MCF 10A (cell line): ENCODE measurements at places on chromosomes 5 and 9.

DNA sequence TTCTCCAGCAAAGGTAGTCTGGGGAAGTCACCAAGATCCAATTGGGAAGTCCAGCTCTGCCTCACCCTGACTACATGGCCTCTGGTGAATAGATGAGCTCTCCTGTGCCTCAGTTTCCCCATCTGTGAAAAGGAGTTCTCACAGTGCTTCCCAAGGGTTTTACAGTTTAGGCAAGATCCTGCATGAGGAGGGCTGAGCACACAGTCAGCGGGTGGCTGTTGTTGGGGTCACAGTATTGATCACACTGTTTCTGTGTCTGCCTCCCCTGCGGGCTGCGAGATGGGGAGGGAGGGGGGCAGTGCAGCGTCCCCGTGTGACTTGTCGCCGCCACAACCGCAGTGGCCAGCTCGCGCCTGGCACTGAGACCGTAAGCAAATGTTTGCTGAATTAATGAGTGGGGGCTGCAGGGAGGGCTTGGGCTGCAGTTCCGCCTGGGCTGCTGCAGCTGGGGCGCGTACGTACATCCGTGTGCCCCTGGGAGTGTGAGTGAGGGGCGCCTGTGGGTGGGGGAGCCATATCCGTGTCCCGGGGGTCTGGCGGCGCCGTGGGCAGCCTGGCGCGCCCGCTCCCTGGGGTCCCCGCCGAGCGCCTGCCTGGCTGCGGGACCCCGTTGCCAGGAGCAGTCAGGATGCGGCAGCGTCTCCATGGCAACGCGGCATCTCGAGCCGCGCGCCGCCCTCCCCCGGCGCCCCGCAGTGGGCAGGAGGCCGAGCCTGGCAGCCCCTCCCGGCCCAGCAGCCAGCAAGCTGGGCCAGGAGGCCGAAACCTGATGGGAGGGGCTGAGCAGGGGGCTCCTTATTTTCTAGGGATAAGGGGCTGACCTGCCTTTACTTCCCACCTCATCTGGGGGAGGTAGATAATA is 31.4 kb upstream of the PSD2 start:
- no peak for DNase-seq

- no peak for DNase-seq
Observed at GRCh38 chr9:96031916-96032534, 156.5 kb downstream of the ERCC6L2 start.

DNA sequence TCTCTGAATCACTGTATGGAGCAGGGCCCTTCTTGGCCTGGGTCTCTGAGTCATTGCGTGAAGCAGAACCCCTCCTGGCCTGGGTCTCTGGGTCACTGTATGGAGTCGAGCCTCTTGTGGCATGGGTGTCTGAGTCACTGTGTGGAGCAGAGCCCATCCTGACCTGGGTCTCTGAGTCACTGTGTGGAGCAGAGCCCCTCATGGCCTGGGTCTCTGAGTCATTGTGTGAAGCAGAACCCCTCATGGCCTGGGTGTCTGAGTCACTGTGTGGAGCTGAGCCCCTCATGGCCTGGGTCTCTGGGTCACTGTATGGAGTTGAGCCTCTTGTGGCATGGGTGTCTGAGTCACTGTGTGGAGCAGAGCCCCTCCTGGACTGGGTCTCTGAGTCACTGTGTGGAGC is 94.0 kb upstream of the RAPGEF1 start:
- no peak for DNase-seq

DNA sequence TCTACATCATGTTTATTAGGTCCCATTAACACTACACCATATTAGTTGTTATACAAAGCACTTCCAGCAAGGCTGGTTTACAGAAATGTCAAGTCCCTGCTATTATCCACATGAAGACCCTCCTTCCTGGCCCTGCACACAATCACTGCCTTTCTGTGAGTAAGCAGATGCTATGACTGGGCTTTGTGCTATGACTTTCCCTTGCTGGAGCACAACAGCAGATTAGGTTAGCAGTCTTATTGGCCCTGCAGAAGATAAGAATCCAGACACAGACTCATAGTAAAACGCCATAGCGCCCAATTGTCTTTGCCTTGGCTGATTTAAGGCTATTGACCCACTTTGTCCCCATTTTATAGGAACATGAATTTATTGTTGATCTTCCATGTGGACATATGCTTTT is 228.9 kb upstream of the ACTBL2 start:
- DNase-seq, result no peak

GRCh38 chr5:154842689-154843530 is 7.5 kb downstream of the FAXDC2 start:
- DNase-seq, result no peak

DNA sequence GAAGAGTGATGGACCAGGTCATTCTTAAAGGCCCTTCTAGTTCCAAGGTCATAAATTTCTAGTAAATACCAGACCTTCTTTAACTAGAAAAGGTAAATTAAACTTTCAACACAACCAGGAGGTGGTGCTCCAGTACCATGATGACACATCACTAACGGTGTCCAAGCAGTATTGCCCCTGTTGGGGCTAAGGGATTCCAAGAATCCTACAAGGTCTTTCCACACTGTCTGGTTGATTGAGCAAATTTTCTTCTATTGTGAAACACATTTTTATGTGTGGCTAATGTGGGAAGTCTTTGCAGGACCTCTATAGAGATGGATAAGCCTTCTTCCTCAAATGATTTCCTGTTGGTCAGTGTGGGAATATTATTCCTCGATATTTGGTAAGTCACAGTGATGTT is 459.6 kb upstream of the PAPPA start:
- peak; percentile 95 for DNase-seq

DNA sequence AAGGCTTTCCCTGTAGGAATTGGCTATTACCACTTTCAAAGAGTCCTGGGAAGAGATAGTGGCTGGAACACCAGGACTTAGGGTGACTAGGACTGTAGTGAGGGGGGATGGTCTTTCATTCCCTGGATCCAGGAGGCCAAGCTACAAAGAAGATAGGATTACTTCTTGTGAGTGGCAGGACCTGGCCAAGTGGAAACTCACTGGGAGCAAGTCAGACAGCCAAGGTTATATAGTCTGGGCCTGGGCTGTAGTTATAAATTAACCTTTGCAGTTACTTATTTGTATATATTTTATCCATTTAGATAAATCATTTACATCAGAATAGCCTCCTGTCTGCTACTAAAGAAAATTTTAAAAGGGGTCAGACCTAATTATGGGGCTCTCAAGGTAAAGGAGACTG is 124.3 kb downstream of the TLR4 start:
- DNase-seq, result no peak

- no peak for DNase-seq
Observed at GRCh38 chr9:81844131-81844567, 84.1 kb upstream of the SPATA31D4 start.

- no peak for DNase-seq
Observed at GRCh38 chr9:27473111-27473529, 51.0 kb upstream of the IFNK start.

DNA sequence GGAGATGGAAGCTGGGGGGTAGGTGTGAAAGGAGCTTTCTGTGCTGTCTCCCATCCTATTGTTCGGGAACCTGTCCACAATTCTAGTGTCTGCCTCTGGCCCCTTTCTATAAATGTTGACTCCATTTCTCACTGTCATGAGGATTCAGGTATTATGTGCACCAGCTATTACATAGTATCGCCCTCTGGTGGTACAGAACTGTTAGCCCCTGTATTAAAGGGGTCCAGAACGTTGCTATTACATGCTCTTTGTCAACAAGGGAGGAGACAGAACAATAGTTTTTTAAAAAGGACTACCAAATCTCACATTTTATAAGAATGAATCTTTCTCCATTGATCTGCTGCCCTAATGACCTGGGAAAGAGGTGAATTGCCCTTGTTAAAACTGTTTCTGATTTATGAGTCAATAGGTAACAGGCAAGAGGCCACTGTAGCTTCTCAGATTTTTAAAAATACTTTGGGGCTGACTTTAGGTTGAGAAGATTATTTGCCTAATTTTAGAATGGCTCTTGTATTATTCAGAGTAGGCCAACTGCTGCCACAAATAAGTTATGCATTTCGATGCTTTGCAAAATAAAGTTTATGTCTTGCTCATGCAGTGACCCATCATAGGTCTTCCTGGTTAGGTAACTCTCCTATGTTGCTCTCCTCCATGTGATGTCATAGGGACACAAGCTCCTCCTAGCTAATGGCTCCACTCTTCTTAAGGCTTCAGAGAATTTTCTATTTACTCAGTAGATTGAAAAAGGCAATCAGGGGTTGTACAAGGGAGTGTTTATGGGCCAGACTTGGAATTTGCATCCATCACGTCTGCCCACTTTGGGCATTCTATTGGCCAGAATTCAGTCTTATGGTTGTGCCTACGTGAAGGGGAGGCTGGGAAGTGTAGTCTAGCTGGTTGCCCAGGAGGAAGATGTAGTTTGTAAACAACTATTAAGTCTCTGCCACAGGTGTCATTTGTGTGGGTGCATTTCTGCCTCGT is 20.8 kb downstream of the DCANP1 start:
- peak; percentile 82 for DNase-seq

GRCh38 chr5:108703313-108703712 is 44.4 kb upstream of the FER start:
- DNase-seq, result no peak

DNA sequence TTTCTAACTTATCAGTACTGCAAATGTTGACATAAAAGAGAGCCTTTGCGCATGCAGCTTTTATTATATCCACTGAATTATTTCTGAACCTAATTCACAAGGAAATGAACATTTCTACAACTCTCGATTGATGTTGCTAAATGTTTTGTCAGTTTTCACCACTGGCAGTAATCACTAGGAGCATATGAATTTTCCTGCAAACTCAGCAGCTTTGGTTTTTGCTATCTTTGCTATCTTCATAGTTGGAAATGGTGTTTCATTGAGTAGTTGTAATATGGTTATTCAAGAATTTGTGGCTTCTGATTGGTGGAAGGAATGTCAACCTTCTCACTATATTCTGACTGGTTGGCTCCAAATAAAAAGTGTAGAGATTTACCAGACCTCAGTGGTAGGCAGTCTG is 8.9 kb upstream of the SHC3 start:
- DNase-seq, result no peak

GRCh38 chr5:95374061-95374460 is 17.1 kb upstream of the FAM81B start:
- no peak for DNase-seq

DNA sequence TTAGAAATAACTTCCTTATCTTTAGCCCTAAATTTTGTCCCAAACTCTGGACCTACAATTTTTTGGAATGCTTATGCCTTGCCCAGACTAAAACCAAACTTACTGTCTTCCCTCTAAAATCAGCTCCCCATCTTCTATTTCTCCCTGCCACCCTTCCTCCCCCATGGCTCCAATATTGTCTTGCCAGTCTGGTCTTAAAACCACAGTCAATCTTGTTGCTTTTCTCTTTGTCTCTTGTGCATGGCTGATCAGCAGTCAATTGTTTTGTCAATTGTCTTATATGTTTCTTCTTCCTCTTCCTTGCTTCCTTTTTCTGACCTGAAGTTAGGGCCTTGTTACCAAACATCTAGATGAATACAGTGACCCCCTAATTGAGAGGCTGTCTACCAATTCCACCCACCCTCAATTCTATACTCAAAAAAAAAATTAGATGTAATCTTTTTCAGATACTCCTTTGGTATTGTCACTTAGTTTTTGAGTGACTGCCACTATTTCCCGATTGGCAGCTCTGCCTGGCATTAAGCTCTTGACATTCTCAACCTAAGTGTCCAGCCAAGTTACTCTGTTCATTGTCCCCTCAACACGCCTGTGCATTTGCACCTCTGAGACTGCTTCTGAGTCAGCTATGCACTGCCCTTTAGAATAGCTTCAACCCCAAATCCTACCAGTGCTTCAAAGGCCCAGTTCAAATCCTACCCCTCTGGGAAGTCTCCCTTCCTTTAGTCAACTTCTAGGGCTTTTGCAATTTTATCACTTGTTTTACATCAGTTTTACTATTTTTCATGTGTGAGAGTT is 2.5 kb downstream of the PDCD1LG2 start:
- DNase-seq, result no peak

DNA sequence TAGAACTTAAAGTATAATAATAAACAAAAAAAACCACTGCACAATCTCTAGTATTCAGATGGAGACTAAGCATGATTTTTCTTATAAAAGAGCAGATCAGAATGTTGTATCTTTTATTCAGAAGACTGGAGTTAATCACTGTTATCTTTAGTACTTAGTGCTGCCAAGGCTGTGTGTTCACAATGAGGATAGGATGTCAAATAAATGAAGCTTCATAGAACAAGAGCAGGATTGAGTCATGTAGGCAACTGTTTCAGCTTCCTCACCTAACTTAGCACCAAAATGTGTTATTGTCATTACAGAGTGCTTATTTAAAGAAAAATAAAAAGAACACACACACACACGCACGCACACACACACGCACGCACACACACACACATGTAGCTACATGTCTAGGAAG is 58.1 kb upstream of the CDKN2B start:
- no peak for DNase-seq

DNA sequence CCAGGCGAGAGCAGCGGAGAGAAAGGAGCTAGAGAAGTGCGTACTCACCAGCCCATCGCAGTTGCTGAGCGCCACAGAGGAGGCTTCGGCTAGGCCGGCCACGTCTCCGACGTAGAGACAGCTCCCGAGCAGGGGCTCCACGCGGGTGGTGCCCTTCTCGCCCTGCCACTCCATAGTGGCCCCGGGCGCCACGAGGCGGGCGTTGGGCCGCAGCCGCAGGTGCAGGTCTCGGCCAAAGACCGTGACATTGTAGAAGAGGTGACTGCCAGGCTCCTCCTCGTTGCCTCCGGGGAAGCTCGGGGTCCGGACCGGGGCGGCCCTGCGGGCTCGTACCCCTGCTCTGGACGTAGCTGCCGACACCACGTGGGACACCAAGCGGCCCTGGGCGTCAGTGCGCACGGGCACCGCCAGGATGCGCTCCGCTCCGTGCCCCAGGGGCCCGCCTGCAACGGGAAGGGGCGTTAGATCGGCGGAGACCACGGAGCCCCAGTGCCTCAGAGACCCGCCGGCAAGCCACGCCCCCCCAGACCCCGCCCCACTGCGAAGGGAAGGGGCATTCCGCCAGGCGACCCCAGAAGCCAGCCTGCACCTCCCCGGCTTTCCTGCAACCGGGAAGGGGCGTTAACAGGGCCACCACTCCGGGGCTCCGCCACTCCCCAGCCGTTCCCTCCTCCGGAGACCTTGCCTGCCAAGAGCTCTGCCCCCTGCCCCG is 1.4 kb downstream of the ADAMTS2 start:
- no peak for DNase-seq

GRCh38 chr5:169911448-169912212 is 68.7 kb downstream of the INSYN2B start:
- DNase-seq, result peak; percentile 39

GRCh38 chr9:136851941-136852663 is at the start of gene MAMDC4:
MAMDC4 (plus strand) TSS chr9:136852346; CDS start chr9:136852417, 71 bp downstream.
- no peak for DNase-seq

DNA sequence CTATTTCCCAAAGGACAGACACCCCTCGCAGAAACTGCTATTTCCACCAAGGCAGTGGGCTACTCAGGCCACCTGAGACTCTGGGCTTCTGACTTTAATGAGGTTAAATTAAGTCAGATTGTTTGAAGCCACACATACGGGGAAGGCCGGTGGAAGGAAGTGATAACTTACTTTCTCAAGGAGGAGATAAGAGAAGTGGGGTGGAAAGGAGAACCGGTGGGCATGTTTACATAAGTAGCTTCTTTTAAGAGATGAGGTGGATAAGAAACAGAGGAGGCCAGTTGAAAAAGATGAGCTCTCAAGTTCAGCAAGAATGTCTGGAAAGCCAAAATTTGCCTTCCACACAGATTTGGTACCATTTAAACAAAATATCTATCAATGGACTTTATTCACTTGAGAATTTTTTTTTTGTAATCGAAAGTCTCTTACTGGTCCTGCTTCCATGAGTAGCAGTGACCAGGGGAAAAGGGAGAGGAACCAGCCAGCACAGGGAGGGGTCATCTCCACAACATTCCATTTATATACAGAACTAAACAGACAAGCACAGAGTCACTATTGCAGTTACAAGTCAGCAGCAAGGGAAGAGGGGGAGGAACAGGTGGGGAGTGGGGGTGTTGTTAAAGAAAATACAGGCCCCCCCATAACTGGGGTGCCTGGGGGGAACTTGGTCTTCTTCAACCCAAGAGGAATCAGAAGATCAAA is 20.0 kb downstream of the CCDC125 start:
- DNase-seq, result no peak
